ENCODE measurements at places on chromosomes 16 and 17.

DNA sequence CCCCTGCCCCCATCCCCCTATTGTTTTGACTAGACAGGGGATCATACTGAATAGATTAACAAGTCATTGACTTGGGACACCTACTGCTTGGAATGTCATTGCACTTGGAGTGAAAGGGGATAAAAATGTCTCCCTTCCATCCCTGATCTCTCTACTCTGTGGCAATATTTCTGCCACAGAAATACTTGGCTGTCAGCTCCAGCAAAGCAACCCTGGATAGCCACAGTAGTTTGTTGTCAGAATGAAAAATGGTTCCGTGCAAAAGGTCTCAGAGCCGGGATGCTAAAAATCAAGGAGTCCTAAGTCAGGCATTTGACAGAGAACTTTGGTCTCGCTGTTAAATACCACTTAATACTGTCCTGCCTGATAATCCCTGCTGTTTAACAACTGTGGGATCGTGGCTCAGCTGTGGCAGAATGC, 722.0 kb upstream of the SOX9 start:
- DNase-seq: peak; percentile 27
- no peaks in the 10 kb centered on the region for H3K36me3 ChIP-seq
- H3K4me3 ChIP-seq: no peak overlapping the region
- peaks cover 13% of the 10 kb centered on the region for H3K27me3 ChIP-seq

GRCh38 chr17:29390851-29391631, 878 bp downstream of the TAOK1 start:
- H3K4me3 ChIP-seq: peak overlapping the region; percentile 98
- peak overlapping the region; percentile 92 for H3K27ac ChIP-seq
- no peak for DNase-seq
- peaks cover 20% of the 10 kb centered on the region for H3K36me3 ChIP-seq
- H3K4me1 ChIP-seq: peaks cover 38% of the 10 kb centered on the region

GRCh38 chr17:81250286-81251093, 11.4 kb downstream of the NDUFAF8 start:
- DNase-seq: no peak
- H3K27me3 ChIP-seq: peaks cover 8% of the 10 kb centered on the region
- H3K36me3 ChIP-seq: peaks cover 4% of the 10 kb centered on the region
- H3K4me1 ChIP-seq: peaks cover 54% of the 10 kb centered on the region
- H3K4me3 ChIP-seq: no peak overlapping the region

DNA sequence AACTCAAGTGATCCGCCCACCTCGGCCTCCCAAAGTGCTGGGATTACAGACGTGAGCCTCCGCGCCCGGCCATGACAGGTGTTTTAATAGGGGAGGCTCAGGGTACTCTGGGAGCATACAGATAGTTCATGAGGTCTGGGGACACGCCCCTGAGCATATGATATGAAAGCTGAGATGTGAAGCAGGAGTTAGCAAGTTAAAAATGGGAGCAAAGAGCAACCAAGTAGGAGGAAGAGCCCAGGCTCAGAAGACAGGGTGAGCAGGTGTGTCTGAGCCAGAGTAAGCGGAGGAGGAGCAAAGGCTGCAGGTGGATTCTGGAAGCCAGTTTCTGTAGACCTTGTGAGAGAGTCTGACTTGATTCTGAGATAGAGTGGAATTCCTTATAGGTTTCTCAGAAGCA, 103.6 kb downstream of the DNAH9 start:
- H3K4me1 ChIP-seq: no peaks in the 10 kb centered on the region
- no peak overlapping the region for H3K4me3 ChIP-seq
- no peaks in the 10 kb centered on the region for H3K27me3 ChIP-seq
- no peak overlapping the region for H3K27ac ChIP-seq
- H3K36me3 ChIP-seq: no peaks in the 10 kb centered on the region

GRCh38 chr17:49252148-49252695, 21.6 kb upstream of the PHOSPHO1 start:
- no peaks in the 10 kb centered on the region for H3K36me3 ChIP-seq
- no peak for DNase-seq
- no peak overlapping the region for H3K27ac ChIP-seq
- peaks cover 22% of the 10 kb centered on the region for H3K4me1 ChIP-seq
- H3K27me3 ChIP-seq: peaks cover 11% of the 10 kb centered on the region

DNA sequence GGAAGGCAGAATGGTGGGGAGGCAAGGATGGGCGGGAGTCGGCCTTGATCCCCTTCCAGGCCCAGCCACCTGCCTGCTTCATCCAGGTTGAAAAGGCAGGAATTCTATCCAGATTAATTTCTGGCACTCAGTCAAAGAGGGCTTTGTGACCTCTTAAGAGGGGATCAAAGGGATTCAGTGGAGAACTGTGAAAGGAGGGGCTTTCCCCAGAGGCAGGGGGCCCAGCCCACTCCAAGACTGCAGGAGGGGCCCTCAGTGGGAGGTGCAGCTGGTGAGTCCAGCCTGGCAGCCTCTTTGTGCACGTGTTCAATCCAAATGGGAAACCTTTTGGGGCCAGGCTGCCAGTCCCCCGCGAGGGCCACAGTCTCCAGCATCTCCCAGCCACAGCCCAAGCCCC, 148.5 kb upstream of the PLCG2 start:
- peaks cover 67% of the 10 kb centered on the region for H3K4me1 ChIP-seq
- H3K27ac ChIP-seq: no peak overlapping the region
- no peak overlapping the region for H3K4me3 ChIP-seq
- DNase-seq: no peak

GRCh38 chr16:74372953-74373846, 2.9 kb upstream of the NPIPB15 start:
- no peak for DNase-seq
- peak overlapping the region; percentile 53 for H3K27ac ChIP-seq
- H3K27me3 ChIP-seq: peaks cover 18% of the 10 kb centered on the region
- H3K4me1 ChIP-seq: no peaks in the 10 kb centered on the region
- no peaks in the 10 kb centered on the region for H3K36me3 ChIP-seq

GRCh38 chr16:65876624-65877023, 489.9 kb upstream of the CDH5 start:
- H3K4me1 ChIP-seq: peaks cover 22% of the 10 kb centered on the region
- H3K4me3 ChIP-seq: no peak overlapping the region
- no peaks in the 10 kb centered on the region for H3K36me3 ChIP-seq
- DNase-seq: no peak

- no peaks in the 10 kb centered on the region for H3K27me3 ChIP-seq
- H3K27ac ChIP-seq: no peak overlapping the region
- H3K36me3 ChIP-seq: peaks cover 42% of the 10 kb centered on the region
- H3K4me3 ChIP-seq: no peak overlapping the region
Observed at GRCh38 chr17:49640556-49640955, 37.3 kb downstream of the SPOP start.

GRCh38 chr17:36608794-36609497, 7.6 kb downstream of the MRM1 start:
- peak; percentile 65 for DNase-seq
- H3K27me3 ChIP-seq: no peaks in the 10 kb centered on the region
- peaks cover 21% of the 10 kb centered on the region for H3K36me3 ChIP-seq
- H3K4me3 ChIP-seq: no peak overlapping the region
- no peak overlapping the region for H3K27ac ChIP-seq
- peaks cover 54% of the 10 kb centered on the region for H3K4me1 ChIP-seq

DNA sequence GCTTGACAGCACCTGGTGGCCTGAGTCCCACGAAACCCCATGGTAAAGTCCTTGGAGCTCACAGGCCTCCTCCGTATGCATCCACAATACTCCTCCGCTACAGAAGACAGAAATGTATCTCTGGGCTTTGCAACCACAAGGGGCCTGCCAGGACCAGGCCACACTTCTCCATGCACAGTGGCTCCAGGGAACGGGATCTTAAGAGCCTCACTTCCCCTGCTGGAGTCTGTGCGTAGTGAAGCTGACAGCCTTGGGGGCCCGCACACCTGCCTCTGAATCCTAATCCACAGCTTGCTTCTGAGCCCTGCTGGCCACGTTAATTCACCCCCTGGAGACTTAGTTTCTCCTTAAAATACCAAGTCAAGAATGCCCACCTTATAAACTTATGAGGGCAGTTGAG, 125.7 kb downstream of the COPRS start:
- no peak for DNase-seq
- no peaks in the 10 kb centered on the region for H3K36me3 ChIP-seq
- H3K27me3 ChIP-seq: peaks cover 11% of the 10 kb centered on the region
- peaks cover 14% of the 10 kb centered on the region for H3K4me1 ChIP-seq
- no peak overlapping the region for H3K4me3 ChIP-seq

- H3K27ac ChIP-seq: peak overlapping the region; percentile 92
- H3K36me3 ChIP-seq: peaks cover 11% of the 10 kb centered on the region
- H3K4me1 ChIP-seq: peaks cover 100% of the 10 kb centered on the region
- H3K4me3 ChIP-seq: no peak overlapping the region
- H3K27me3 ChIP-seq: peaks cover 4% of the 10 kb centered on the region
Observed at GRCh38 chr17:77440560-77440981, 299.8 kb downstream of the SEC14L1 start.

- DNase-seq: no peak
- no peaks in the 10 kb centered on the region for H3K4me1 ChIP-seq
- H3K36me3 ChIP-seq: peaks cover 33% of the 10 kb centered on the region
- H3K27ac ChIP-seq: no peak overlapping the region
Observed at GRCh38 chr16:22418826-22419225, 44.4 kb upstream of the CDR2 start.

- no peak overlapping the region for H3K27ac ChIP-seq
- no peak overlapping the region for H3K4me3 ChIP-seq
- H3K36me3 ChIP-seq: no peaks in the 10 kb centered on the region
- no peak for DNase-seq
- H3K27me3 ChIP-seq: peaks cover 15% of the 10 kb centered on the region
Observed at GRCh38 chr17:2954898-2955445, 108.4 kb downstream of the OR1D5 start.

- no peak for DNase-seq
- no peak overlapping the region for H3K27ac ChIP-seq
- no peak overlapping the region for H3K4me3 ChIP-seq
- H3K4me1 ChIP-seq: peaks cover 8% of the 10 kb centered on the region
Observed at GRCh38 chr17:32998887-32999228, 7.2 kb downstream of the SPACA3 start.

DNA sequence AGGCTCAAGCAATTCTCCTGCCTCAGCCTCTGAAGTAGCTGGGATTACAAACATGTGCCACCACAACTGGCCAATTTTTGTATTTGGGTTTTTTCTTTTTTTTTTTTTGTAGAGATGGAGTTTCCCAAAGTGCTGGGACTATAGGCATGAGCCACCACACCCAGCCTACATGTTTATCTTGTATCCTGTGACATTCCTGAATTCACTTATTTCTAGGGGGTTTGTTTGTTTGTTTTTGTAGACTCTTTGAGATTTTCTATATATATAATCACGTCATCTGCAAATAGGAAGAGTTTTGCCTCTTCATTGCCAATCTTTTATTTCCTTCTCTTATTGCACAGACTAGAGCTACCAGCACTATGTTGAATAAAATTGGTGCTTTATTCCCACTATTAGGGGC, 29.1 kb downstream of the PRAC1 start:
- H3K4me1 ChIP-seq: no peaks in the 10 kb centered on the region
- peaks cover 83% of the 10 kb centered on the region for H3K36me3 ChIP-seq
- H3K27ac ChIP-seq: no peak overlapping the region
- peaks cover 21% of the 10 kb centered on the region for H3K27me3 ChIP-seq
- no peak for DNase-seq
